Right lung (tissue), 10 donors: ENCODE measurements at places on chromosomes 2 and 18. TPM values are rescaled to one million over a fixed set of nuclear protein-coding genes. Genes with fewer than 3 reads are reported as not detected.

Gene PROKR1
- 0.07 TPM for polyA plus RNA-seq

Gene SP140L
- 11.8 TPM for polyA plus RNA-seq

Gene DUSP19
- polyA plus RNA-seq: 6.1 TPM

Gene SP5
- polyA plus RNA-seq: 8.1 TPM

Gene EGR4
- polyA plus RNA-seq: not detected

Gene SOWAHC
- polyA plus RNA-seq: 11.2 TPM

Gene SEPTIN10
- 125 TPM for polyA plus RNA-seq

Gene DDX1
- 149 TPM for polyA plus RNA-seq

Gene PARD6G
- polyA plus RNA-seq: 17.7 TPM

Gene SLC19A3
- polyA plus RNA-seq: 19.0 TPM

Gene PCARE
- polyA plus RNA-seq: 0.05 TPM

Gene MBP
- polyA plus RNA-seq: 10.7 TPM

Gene ASIC4
- polyA plus RNA-seq: 0.27 TPM

Gene GPR75
- 3.3 TPM for polyA plus RNA-seq

Gene SERPINB2
- 0.24 TPM for polyA plus RNA-seq

Gene C2orf74
- polyA plus RNA-seq: 17.9 TPM

Gene LRRC30
- polyA plus RNA-seq: not detected

Gene ANKRD30B
- 0.09 TPM for polyA plus RNA-seq

Gene CCDC68
- polyA plus RNA-seq: 62.2 TPM

Gene LIMS2
- polyA plus RNA-seq: 30.9 TPM

Gene CTIF
- 37.3 TPM for polyA plus RNA-seq

Gene CRYGC
- polyA plus RNA-seq: not detected
